ENCODE measurements at places on chromosomes 16 and 17. TPM values are rescaled to one million over a fixed set of nuclear protein-coding genes. Genes with fewer than 3 reads are reported as not detected.
A peak's percentile ranks its signal among the peaks of the same experiment; 100 is the strongest.

The BAIAP3 gene
- total RNA-seq, result 7.4 TPM

- no peaks in the 10 kb centered on the region for H3K4me1 ChIP-seq
- no peaks in the 10 kb centered on the region for H3K27me3 ChIP-seq
- DNase-seq, result no peak
- no peaks in the 10 kb centered on the region for H3K36me3 ChIP-seq
Observed at GRCh38 chr17:32120141-32120540, 22.2 kb upstream of the RHOT1 start.

The SMTNL2 gene
- total RNA-seq, result 176 TPM

GRCh38 chr16:88783391-88784073 is 1.5 kb downstream of the PIEZO1 start:
- H3K36me3 ChIP-seq, result no peaks in the 10 kb centered on the region
- DNase-seq, result no peak
- no peaks in the 10 kb centered on the region for H3K27me3 ChIP-seq
- peaks cover 17% of the 10 kb centered on the region for H3K4me1 ChIP-seq
- peak overlapping the region; percentile 70 for H3K27ac ChIP-seq

DNA sequence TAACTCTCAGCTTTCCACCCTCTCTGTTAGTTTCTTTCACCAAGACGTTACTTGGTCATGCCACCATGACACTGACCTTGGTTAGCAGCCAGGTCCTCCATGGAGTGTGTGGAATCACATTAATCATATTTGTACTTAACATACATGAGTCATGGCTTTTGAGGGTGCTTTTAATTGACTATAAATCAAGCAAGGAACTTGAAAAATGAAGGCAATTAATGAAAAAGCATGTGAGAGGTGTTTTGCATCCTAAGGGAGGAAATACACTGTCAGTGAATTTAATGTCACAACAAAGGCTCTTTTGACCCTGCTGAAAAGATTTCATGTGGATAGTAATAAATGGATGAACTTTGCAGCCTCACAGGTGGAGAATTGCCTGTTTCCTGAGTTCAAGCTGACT is 240.7 kb downstream of the CDH13 start:
- H3K4me1 ChIP-seq, result no peaks in the 10 kb centered on the region
- no peaks in the 10 kb centered on the region for H3K27me3 ChIP-seq
- no peak overlapping the region for H3K4me3 ChIP-seq
- H3K27ac ChIP-seq, result no peak overlapping the region
- no peak for DNase-seq

GRCh38 chr17:63450551-63450950 is 4.4 kb upstream of the CYB561 start:
- no peak overlapping the region for H3K4me3 ChIP-seq
- peaks cover 18% of the 10 kb centered on the region for H3K4me1 ChIP-seq
- H3K27me3 ChIP-seq, result peaks cover 1% of the 10 kb centered on the region
- no peak for DNase-seq
- no peaks in the 10 kb centered on the region for H3K36me3 ChIP-seq

DNA sequence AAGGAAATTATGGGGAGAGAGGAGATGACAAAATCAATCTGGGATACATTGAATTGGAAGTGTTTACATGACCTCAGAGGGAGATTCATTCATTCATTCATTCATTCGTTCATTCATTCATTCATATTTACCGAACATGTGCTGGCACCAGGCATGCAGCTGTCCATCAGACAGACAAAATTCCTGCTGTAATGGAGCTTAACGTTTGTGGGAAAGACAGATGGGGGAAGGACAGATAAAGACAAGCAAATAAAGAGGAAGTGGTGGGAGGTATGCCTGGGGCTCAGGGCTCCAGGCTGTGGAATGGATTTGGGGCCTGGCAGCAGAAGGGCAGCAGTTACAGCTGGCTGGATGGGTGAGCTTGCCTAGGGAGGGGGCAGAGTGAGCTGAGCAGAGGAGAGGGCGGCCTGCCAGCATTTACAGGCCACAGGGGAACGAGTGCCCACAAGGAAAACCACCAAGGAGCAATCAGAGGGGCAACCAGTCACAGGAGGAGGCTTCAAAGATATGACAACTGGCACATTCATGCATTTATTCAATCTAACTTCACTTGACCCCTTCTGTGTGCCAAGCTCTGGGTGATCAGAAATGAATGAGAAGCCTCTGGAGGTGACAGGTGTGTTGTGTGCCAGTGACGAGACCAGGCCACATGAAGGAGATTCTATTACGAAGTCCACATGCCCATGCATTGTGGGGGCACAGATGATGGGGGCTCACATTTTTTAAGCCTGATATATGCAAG is 48.5 kb downstream of the ARHGAP27 start:
- no peaks in the 10 kb centered on the region for H3K36me3 ChIP-seq
- no peaks in the 10 kb centered on the region for H3K27me3 ChIP-seq

The TMC8 gene
- total RNA-seq, result 1.1 TPM

- peaks cover 31% of the 10 kb centered on the region for H3K4me1 ChIP-seq
- no peak overlapping the region for H3K27ac ChIP-seq
- DNase-seq, result peak; percentile 75
- H3K4me3 ChIP-seq, result no peak overlapping the region
- H3K36me3 ChIP-seq, result no peaks in the 10 kb centered on the region
Observed at GRCh38 chr17:50169121-50169764, 3.4 kb downstream of the SGCA start.

- no peaks in the 10 kb centered on the region for H3K4me1 ChIP-seq
- no peaks in the 10 kb centered on the region for H3K36me3 ChIP-seq
- no peaks in the 10 kb centered on the region for H3K27me3 ChIP-seq
- no peak overlapping the region for H3K27ac ChIP-seq
- no peak overlapping the region for H3K4me3 ChIP-seq
Observed at GRCh38 chr16:81907681-81908080, 103.6 kb downstream of the SDR42E1 start.

DNA sequence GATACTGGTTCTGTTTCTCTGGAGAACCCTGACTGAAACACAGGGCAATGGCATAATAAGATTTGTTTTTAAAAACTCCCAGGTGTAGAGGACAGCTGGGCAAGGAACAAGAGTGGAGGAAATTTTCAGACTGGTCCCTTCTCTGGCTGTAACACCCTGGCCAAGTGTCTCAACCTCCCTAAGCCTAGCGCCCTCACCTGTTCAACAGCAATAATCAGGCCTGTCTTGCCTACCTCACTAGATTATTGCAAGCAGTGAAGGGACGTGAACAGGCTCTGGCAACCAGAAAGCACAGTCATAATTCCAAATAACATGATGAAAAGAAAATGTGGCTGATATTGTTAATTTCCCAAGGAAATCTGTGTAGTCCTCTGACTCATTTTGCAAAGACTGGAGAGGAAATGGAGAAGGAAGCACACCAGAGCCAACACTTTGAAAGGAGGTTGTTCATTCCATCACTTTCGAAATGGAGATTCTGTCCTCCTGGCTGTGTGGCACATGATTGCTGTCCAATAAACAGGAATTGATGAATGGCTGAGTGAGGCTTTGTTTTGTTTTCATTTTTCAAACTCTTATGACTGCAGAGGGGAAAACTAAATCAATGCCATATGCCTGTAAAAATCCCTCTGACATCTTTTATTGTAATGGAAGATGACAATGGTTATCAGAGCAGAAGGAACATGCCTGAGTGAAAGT is 87.5 kb upstream of the HLF start:
- peak; percentile 5 for DNase-seq
- no peaks in the 10 kb centered on the region for H3K27me3 ChIP-seq
- no peaks in the 10 kb centered on the region for H3K36me3 ChIP-seq
- no peaks in the 10 kb centered on the region for H3K4me1 ChIP-seq
- H3K27ac ChIP-seq, result no peak overlapping the region
- H3K4me3 ChIP-seq, result no peak overlapping the region

The TLCD3B gene
- total RNA-seq, result 0.21 TPM

The KATNIP gene
- 12.6 TPM for total RNA-seq

DNA sequence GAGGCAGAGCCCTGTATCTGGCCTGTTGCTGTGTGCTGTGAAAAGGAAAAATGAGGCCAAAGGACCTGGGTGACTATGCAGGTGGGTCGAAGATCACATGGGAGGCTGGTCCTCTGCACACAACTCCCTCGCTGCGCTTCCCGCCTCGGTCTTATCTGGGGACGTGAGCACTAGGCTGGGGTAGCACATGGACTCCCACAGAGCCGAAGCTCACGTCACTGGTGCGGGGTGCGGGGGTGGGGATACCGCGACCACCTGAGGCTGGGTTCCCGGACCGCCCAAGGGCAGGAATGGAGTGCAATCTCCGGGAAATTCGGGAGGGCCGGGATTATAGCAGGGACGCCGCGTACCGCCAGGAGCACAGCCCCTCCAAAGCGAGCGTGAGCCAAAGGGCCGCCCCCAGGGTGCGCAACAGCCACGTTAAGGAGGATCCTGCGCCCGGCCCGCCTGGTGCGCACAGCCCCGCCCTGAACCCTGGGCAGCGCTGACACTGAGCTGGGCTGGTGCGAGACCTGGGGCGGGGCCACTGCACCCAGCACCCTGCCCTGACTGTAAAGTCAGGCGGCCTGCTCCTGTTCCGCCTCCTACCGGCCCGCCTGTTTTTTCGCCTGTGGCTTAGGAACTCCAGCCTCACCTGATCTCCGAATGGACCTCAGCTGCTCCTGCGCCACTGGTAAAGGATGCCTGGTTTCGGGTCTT is 4.8 kb downstream of the MT1A start:
- peaks cover 5% of the 10 kb centered on the region for H3K4me1 ChIP-seq
- H3K4me3 ChIP-seq, result no peak overlapping the region
- no peak overlapping the region for H3K27ac ChIP-seq
- no peaks in the 10 kb centered on the region for H3K36me3 ChIP-seq
- peaks cover 100% of the 10 kb centered on the region for H3K27me3 ChIP-seq
- DNase-seq, result peak; percentile 70

- no peak overlapping the region for H3K4me3 ChIP-seq
- peaks cover 6% of the 10 kb centered on the region for H3K4me1 ChIP-seq
- DNase-seq, result no peak
- H3K27me3 ChIP-seq, result no peaks in the 10 kb centered on the region
Observed at GRCh38 chr16:84218176-84218823, 21.5 kb downstream of the KCNG4 start.

- peaks cover 54% of the 10 kb centered on the region for H3K4me1 ChIP-seq
- no peaks in the 10 kb centered on the region for H3K36me3 ChIP-seq
- H3K4me3 ChIP-seq, result peak overlapping the region; percentile 15
Observed at GRCh38 chr17:50944054-50944901, 78.1 kb upstream of the TOB1 start.

The NPIPB8 gene
- total RNA-seq, result not detected

- no peaks in the 10 kb centered on the region for H3K4me1 ChIP-seq
- no peaks in the 10 kb centered on the region for H3K27me3 ChIP-seq
- H3K4me3 ChIP-seq, result no peak overlapping the region
Observed at GRCh38 chr17:79065105-79065670, 9.4 kb upstream of the ENGASE start.

- no peak for DNase-seq
- H3K27ac ChIP-seq, result no peak overlapping the region
- H3K27me3 ChIP-seq, result no peaks in the 10 kb centered on the region
- H3K4me3 ChIP-seq, result no peak overlapping the region
- H3K36me3 ChIP-seq, result no peaks in the 10 kb centered on the region
Observed at GRCh38 chr17:79891113-79891730, 52.0 kb upstream of the CBX4 start.

GRCh38 chr17:82566129-82566960 is 46.8 kb downstream of the FOXK2 start:
- peaks cover 24% of the 10 kb centered on the region for H3K4me1 ChIP-seq
- H3K4me3 ChIP-seq, result no peak overlapping the region
- H3K36me3 ChIP-seq, result peaks cover 15% of the 10 kb centered on the region
- peak overlapping the region; percentile 56 for H3K27ac ChIP-seq
- no peak for DNase-seq

DNA sequence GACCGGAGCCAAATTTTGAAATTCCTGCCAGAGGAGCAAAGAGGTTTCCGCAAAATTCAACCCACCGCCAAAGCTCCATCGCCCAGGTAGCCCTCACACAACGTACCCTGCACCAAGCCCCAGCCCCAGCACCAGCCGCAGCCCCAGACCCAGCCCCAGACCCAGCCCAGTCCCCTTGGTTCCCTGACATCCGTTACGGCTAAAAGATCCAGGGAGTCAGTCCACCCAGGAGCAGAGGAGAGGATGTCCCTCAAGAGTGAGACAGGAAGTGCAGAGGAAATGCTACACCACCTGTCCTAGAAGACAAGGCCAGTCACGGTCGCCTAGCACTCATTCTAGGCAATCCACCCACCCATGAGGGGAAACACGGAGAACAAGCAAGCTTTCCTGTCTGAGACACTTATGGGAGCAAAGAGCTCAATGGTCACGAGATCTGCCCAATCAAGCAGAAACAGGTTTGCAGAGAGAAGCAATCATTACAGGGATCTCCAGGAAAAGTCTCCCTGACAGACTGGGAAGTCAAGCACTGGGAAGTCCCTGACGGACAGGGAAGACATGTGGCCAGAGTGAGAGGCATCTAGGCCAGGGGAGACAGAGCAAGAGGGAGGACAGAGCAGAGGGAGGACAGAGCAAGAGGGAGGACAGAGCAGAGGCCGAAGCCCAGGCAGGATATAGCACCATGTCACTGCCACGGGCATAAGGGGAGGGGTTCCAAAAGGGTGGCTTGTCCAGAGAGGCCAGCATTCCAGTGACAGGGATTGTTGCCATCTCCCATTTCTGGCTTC is 15.0 kb upstream of the KCNJ18 start:
- H3K27me3 ChIP-seq, result no peaks in the 10 kb centered on the region
- DNase-seq, result no peak
- H3K4me3 ChIP-seq, result no peak overlapping the region
- H3K4me1 ChIP-seq, result no peaks in the 10 kb centered on the region

DNA sequence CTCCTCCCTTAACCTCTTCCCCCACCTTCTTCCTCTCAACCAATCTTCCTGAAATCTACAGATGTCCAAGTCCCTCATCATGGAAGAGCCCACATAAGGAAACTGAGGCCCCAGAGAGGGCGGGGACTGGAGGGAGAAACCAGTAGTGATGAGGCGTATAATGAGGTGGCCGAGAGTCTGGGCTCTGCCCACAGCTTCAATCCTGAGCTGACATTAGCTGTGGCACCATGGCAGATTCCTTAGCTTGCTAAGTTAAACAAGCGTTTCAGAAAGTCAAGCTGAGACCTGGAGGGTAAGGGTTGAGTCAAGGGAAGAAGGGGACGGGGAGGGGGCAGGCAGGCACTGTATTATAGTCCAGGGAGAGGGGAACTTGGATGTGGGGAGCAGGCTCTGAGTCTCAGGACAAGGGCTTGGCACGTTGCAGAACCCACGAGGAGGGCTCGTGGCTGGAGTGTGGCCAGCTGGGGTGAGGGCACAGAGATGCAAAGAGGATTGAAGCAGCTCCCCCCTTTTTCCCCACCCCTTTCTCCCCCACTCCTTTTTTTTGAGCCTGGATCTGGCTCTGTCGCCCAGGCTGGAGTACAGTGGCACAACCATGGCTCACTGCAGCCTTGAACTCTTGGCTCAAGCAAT is 13.3 kb downstream of the ARHGAP23 start:
- DNase-seq, result no peak
- no peaks in the 10 kb centered on the region for H3K36me3 ChIP-seq
- no peaks in the 10 kb centered on the region for H3K4me1 ChIP-seq
- H3K27me3 ChIP-seq, result no peaks in the 10 kb centered on the region
- no peak overlapping the region for H3K27ac ChIP-seq

- DNase-seq, result no peak
- peaks cover 26% of the 10 kb centered on the region for H3K36me3 ChIP-seq
- H3K27me3 ChIP-seq, result no peaks in the 10 kb centered on the region
Observed at GRCh38 chr17:60445144-60445543, 22.9 kb downstream of the CHCT1 start.
